ENCODE measurements at places on chromosomes 2 and 18.
A peak's percentile ranks its signal among the peaks of the same experiment; 100 is the strongest.

DNA sequence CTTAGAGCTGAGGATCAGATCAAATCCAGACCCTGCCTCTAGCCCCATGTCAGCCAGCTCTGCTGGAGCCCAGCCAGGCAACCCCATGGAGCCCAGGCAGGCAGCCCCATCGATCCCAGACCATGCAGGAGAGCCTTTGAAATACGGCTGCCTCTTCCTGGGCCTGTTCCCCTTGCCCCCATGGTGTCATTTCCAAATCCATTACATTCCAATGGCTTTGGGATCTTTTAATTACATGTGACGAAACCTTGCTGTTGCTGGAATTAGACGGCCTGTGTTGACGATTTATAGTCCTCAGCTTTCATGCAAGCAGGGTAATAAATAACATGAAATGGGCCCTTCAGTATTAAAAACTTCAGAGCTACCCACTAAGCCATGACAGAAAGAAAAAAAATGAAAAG lies 75.8 kb upstream of the SLC14A2 start:
- no peak for DNase-seq

GRCh38 chr2:69755862-69756467 lies 14.0 kb downstream of the ANXA4 start:
- DNase-seq: no peak

DNA sequence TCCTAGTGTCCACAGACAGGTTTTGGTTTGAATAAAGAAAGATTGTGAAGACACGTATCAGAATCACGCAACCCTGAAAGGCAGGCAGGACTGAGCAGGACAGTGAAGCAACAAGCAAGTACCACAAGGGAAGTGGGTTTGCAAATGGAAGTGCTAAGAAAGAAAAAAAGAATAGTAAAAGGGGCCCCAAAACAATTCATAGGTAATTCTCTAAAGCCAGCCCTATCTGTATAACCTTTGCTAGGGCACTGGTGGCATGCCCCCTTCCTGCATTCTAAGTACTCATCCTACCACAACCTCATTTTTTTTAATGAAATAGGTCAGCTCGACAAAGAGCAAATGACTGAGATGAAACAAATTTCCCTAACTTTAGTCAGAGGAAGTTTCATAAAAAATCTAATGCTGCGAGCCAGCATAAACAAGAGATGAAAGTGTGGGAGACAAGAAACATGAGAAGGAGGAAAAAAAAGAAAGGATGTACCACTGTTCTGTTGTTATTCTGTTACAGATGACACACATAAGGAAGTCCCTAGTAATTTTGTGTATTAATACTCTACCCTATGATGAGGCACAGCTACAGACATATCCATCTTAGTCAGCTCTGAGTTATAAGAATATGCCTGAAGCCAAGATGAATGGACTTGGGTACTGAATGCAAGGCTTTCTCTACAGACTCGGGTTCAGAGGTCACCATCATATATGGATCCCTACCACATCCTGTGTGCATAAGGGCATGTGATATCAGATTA lies 32.2 kb downstream of the IKZF2 start:
- DNase-seq: peak; percentile 38

GRCh38 chr2:70458661-70459060 lies 95.0 kb downstream of the TGFA start:
- DNase-seq: no peak

DNA sequence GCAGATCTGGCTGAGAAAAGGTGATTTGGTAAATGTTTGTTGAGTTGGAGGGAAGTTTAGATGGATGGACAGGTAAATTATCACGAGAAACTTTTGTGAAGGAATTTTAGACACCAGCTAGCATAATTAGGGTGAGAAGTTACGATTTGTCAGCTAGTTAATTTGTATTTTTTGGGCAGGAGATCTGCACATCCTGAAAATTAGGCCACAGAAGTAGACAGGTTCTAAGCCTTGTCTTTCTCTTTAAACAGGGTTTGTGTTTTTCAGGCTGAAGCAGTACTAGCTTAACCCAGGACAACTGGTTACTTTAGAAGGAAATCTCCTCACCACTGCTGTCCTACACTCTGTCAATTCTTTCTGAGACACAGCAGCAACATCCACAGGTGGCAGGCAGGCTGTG lies 49.1 kb downstream of the DDX1 start:
- DNase-seq: no peak

- no peak for DNase-seq
Observed at GRCh38 chr2:143685421-143686078, 556.3 kb downstream of the ARHGAP15 start.

GRCh38 chr18:35841283-35841682 lies 131.2 kb upstream of the RMP24 start:
- no peak for DNase-seq

DNA sequence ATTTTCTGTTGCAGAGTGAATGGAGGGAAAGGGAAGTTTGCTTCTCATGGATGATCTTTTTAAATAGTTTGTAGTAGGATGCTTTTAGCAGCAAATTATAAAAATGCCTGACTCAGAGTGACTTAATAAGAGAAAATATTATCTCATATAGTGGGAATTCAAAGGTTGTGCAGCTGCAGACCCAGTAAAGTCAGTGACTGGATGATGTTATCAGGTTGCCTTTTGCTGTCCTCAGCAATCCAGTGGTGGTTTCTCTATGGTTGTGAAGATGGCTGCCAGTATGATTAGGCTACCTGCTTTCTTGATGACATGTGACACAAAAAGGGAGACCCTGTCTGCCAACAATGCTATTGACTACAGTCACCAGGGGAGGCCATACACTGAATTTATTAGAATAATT lies 184.8 kb downstream of the DIS3L2 start:
- DNase-seq: no peak

DNA sequence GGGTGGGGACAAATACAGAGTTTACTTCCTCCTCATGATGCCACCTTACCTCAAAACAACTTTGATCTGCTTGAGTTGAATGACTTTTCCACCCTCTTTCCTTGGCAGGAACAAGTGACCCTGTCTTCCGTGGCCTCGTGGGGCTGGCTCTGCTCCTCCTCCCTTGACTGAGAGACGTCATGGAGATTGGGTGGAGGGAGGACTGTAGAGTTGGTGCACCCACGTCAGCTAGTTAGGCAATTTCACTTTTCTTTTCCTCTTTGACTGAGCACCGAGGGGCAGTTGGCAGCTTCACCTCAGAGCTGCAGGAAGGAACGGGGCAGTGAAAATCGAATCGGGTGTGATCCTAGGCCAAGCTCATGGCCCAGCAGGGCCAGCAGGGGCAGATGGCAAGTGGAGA lies at the start of gene SP140:
Gene SP140 (plus strand): TSS at position 251 of the 400 bp plus-strand sequence. CDS start 109 bp downstream, at position 360.
- DNase-seq: peak; percentile 90

DNA sequence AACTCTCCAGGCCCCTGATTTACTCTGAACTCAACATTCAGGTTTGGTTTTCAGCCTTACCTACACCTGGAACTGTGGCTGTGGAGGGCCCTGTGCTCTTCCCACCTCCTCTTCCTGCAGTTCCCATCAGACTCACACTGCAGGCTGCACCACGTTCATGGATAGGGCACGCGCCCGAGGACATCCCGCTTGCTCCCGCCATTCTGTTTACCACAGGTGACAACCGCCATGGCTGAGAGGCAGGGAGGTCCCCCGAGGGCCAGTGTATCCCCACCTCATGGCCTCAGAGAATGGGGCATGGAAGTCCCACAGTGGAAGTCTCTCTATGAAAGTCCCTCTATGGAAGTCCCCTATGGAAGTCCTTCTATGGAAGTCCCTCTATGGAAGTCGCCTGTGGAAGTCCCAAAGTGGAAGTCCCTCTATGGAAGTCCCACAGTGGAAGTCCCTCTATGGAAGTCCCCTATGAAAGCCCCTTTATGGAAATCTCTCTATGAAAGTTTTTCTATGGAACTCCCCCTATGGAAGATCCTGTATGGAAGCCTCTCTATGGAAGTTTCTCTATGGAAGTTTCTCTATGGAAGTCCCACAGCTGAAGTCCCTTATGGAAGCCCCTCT lies 358.4 kb upstream of the SALL3 start:
- no peak for DNase-seq

DNA sequence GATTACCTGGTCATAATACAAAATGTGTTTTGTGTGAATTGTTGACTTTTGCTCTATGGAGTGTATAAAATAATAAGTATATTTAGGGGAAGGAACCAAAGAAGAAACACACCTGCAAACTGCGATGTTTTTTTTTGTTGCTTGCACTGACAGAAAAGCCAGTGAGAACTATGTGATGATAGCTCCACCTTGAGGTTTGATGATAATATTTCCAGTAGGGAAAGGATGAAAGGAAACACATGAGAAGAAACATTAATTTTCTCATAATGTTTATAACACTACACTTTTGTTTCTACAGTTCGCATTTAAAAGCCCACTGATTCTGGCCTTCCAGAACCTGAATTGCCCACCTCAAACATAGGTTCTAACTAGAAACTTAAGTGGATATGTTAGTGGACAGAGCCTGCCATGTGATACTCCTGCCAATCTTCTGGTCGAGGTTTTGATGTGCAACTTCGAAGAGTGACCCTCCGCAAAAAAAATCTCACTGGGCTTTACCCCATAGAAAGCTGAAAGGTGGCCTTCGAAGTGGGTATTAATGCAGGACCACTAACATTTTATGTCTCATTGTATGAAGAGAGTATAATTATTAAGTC lies 476.4 kb upstream of the SPHKAP start:
- no peak for DNase-seq

GRCh38 chr2:43787895-43788294 lies 14.1 kb downstream of the DYNC2LI1 start:
- no peak for DNase-seq

DNA sequence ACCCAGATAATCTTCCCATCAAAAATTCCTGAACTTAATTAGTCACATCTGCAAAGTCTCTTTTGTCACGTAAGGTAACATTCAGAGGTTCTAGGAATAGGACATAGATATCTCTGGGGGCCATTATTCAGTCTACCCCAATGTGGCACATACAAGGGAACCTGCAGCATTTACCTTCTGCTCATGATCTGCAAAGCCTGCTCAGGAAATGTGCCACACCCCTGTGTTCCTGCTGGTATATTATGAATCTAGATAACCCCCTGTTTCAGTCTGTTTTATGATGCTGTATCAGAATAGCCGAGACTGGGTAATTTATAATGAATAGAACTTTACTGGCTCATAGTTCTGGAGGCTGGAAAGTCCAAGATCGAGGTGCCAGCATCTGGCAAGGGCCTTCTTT lies 103.5 kb downstream of the ARL4C start:
- peak; percentile 17 for DNase-seq

DNA sequence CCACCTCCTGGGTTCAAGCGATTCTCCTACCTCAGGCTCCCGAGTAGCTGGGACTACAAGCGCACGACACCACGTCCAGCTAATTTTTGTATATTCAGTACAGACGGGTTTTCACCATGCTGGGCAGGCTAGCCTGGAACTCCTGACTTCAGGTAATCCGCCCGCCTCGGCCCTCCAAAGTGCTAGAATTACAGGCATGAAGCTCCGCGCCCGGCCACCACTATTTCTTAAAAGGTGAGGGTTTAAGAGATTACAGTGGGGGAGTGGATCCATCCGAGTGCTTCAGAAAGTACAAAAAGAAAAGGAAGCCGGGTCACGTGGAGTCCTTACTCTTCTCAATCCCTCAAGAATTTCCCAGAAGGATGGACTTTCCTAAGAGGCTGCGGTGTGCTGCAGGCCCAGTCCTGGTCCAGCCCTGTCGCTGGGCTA lies 146.9 kb downstream of the ANKRD44 start:
- DNase-seq: no peak

DNA sequence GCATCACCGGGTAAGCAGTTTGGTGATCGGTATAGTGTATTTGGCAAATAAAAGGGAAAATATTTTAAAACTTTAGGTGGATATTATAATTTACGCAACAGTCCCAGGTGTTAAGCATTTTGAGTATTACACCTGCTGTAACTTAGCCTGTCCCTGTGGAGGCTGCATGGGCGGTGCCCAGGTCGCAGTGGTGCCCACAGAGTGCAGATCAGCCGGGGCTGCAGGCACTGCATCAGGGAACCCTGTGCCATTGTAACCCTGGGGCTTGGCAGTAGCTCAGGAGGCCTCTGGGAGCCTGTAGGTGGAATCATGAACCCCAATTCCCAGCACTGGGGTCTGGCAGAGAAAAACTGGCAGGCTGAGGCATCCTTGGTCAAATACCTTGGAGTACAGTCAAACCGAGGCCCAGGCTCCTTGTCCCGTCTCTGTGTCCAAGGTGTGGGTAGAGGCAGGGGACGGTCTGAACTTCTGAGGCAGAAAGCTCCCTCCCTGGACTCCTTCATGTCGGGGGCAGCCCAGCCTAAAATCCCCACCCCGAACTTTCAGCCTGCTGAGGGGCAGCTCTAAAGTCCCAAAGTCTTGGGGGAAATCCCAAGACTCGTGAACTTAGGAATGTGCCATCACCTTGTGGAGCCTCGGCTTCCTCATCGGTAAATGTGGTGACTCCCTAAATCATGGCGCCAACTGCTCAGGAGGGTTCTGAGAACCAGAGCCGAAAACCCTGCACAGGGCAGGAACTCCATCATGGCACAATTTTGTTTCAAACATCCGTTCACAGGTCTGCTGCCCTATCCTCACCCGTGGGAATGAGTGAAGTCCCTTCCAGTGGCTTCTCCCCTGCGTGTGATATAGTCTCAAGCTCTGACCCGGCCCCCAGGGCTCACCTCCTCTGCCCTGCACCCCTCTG lies 85.7 kb downstream of the INHBB start:
- no peak for DNase-seq

GRCh38 chr2:40144022-40144421 lies 307.9 kb downstream of the SLC8A1 start:
- no peak for DNase-seq

DNA sequence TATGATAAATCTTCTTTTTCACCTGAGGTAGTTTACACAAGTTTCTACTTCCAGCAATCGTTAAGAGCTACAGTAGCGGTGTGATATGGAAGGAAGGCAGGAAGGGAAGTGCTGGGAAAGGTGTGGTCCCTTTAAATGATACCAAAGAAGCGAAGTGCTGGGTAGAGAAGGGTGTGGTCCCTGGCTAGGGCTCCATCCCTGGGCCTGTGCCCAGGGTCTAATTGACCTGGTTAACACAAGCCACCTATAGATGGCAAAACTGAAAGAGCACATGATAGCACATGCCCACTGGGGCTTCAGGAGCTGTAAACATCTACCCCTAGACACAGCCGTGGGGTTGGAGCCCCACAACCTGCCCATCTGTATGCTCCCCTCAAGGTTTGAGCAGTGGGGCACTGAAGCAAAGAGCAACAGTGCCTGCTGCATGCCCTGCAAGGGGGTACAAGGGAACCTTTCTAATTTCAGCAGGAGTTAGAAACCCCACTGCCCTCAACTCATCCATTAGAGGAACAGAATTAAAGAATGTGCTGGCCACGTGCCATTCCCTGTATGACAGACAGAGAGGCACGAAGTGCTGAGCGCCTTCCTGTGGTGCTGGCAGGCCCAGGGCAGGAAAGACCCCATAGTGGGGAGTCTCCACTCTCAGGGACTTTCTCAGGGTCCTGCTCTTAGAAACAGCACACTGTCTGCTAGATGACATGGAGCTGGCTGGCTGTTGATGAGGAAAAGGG lies 153.1 kb upstream of the LMAN1 start:
- DNase-seq: no peak

DNA sequence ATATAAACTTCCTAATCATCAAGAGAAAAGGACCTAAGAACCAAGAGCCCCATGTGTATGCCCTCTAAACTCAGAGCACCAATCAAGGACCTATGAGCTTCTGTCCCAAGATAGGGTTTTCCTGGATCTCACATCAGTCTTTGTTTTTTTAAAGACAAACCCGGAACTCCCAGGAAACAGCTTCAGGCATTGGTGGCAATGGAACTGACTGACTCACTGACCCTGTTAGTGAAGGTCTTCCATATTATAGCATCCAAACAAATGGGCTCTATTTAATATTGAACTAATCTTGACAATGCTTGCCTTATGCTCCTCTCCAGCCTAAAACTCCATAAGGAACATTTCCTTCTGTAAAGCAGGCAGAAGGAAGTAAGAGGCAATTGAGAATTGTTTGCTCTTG lies 63.5 kb upstream of the RPE start:
- no peak for DNase-seq

- no peak for DNase-seq
Observed at GRCh38 chr2:60366135-60366712, 187.2 kb downstream of the BCL11A start.

All from CD4-positive, alpha-beta T cell treated with Interleukin-10 for 1 hour (primary cell).